Activated naive CD8-positive, alpha-beta T cell treated with anti-CD3 and anti-CD28 coated beads, Interleukin-2, amount 50 U/mL, for 16 hours (primary cell): ENCODE measurements at places on chromosomes 12 and 14.

- DNase-seq, result no peak
Measured at GRCh38 chr12:48486261-48486660, 4.0 kb downstream of the C12orf54 start.

GRCh38 chr12:45666396-45666795, 63.1 kb upstream of the ARID2 start:
- no peak for DNase-seq

DNA sequence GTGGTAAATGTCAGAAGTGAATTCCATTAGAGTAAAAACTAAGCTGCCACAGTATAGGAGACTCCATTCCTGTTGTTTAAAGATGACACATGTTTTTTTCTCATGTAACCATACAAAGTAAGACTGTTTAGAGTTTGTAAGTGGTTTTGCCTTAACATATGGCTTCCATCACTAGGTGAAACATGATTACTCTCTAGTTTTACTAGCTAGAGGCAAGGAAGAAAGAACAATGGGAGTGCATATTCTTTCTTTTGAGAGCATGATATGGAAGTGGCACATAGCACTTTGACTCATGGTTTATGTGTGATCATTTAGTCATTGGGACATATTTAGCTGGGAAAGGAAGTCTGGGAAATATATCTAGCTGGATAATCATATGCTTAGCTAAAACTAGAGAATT, 7.7 kb downstream of the ATF7IP start:
- DNase-seq, result no peak

- no peak for DNase-seq
Measured at GRCh38 chr14:101462726-101463565, 98.3 kb upstream of the DIO3 start.

GRCh38 chr12:118880720-118881493, 100.4 kb upstream of the SRRM4 start:
- no peak for DNase-seq

DNA sequence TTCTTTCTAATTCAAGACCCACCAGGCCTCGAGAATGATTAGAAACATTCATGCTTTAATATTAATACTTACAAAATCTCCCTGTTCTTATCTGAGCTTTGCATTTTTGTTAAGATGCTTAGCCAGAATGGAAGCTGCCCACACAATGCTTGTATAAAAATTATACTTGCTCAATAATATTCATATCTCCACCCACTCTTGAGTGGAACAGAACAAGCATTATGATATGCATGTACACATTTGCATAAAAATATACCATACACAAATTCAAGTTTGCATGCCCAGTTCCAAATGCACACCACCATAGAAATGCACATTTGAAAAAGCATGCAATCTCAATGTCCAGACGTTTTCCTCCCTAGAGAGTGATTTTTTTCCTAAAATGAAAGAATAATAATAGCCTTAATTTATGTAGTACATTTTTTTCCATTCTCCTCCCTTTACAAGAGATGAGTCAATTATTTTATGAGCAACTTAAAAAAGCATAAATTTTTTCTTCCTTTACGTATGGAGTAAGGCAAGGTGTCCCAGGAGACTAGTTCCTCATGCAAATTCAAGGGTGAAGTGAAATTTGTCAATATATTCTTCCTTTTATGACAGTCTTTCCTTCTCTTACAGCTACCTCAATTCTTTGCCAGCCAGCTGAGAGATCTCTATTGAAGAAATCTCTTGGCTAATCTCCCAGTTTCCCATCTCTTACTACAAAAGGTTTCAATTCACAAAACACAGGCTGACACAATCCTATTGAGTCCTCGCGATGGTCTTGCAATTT, 313.1 kb upstream of the GARIN6 start:
- DNase-seq, result no peak

- DNase-seq, result no peak
Measured at GRCh38 chr12:30843211-30843610, 83.3 kb upstream of the TSPAN11 start.

GRCh38 chr12:58812214-58812613, 108.1 kb downstream of the LRIG3 start:
- DNase-seq, result no peak
